ENCODE measurements at places on chromosomes 3 and 15.
A peak's percentile ranks its signal among the peaks of the same experiment; 100 is the strongest.

DNA sequence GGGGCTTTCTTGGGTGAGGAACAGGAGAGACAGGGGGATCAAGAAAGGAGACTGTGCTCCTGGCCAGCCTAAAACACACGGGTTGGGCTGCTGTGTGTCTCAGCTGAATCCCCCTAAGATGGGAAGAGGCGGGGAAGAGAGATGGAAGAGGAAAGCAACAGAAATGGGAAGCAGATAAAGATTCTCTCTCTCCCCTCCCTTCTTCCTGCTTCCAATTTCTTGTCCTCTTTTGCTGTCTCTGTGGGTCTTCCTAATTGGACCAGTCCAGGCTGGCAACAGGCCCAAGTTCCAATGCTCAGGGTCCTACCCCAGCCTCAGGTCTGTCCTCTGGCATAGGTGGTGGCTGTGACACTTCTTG lies 7.1 kb downstream of the ISLR2 start:
- no peak for DNase-seq

GRCh38 chr3:58192069-58192468 lies 18.7 kb downstream of the DNASE1L3 start:
- DNase-seq: no peak

DNA sequence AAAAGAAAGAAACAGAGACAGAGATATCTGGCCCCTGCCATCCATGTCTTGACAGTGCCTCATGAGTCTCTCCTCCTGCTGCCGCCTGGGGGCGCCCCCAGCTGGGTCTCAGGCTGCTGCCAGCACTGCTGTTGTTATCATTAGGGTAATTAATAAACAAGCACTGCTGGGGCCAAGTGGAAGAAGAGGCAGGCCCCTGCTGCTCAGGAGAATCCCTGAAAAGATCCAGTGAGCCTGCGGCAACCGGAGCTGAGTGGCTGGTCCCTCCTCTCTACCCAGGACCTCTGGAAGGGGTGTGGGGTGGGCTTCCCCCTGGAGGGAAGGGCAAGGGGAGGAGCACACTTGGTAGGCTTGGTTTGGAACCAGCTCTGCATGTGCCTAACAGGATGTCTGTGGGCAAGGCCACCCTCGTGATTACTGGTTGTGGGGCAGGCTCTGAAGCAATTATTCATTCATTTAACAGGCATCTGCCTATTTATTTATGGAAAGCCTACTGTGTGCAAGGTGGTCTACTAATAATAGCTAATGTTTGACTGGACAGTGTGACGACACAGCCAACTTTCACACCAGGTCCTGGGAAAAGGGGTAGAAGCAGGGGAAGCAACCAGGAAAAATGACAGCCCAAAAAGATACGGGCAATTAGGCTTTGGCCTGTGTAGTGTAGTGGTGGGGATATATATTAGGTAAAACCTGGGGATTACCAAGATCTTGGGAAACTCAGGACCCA lies 1.2 kb upstream of the TYRO3 start:
- DNase-seq: peak; percentile 85

DNA sequence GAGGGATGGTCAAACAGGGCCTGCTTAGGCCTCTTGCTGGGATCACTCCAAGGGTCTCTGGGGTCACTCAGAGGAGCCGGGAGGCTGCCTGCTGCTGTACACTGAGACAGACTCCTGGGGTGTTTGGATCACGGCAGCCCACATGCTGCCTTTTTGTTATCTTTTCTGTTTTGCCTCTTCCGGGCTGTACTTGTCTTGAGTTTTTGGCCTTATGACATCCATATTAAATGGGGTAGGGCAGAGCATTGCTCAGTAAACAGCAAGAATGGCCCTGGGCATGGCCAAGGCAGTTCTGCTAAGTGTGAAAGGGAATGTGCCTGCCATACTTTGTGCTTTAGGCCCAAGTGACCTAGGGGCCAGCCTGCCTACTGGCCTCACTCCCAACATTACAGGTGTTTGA lies 771 bp upstream of the ENTPD3 start:
- no peak for DNase-seq

DNA sequence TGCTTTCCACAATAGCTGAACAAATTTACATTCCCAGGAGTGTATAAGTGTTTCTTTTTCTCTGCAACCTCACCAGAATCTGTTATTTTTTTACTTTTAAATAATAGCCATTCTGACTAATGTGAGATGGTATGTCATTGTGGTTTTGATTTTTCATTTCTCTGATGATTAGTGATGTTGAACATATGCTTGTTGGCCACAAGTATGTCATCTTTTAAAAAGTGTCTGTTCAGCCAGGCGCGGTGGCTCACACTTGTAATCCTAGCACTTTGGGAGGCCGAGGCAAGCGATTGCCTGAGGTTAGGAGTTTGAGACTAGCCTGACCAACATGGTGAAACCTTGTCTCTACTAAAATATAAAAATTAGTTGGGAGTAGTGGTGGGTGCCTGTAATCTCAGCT lies 619.3 kb downstream of the SI start:
- no peak for DNase-seq

DNA sequence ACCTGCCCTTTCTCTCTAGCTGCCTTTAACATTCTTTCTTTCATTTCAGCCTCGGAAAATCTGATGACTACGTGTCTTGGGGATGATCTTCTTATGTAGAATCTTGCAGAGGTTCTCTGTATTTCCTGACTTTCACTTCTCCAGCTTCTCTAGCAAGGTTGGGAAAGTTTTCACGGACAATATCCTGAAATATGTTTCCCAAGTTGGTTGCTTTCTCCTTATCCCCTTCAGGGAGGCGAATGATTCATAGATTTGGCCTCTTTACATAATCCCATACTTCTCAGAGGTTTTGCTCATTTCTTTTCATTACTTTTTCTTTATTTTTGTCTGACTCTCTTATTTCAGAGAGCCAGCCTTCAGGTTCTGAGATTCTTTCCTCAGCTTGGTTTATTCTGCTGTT lies 62.1 kb upstream of the CCDC54 start:
- no peak for DNase-seq

GRCh38 chr3:46278816-46279672 lies 36.8 kb downstream of the CCR3 start:
- DNase-seq: no peak

- DNase-seq: no peak
These were observed 50.3 kb upstream of the ACTL6A start for GRCh38 chr3:179512378-179512777.

DNA sequence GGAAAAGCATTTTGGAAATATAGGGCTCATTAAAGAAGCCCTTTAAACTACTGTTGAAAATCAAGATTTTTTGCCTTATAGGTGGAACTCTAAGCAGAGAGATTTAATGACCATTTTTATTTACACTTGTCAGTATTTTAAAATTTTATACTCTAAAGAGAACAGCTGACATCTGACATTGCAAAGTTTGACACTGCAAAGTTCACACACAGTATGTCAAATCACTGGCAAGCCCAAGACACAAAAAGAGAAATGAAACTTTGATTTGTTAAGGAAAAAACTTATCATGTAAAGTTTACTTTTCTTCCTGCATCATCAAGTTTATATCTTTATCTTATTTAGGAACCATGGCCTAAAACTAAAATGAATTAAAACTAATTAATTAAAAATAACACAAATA lies 40.2 kb downstream of the DPH6 start:
- no peak for DNase-seq
